ENCODE measurements at places on chromosomes 1 and 21. TPM values are rescaled to one million over a fixed set of nuclear protein-coding genes. Genes with fewer than 3 reads are reported as not detected.
A peak's percentile ranks its signal among the peaks of the same experiment; 100 is the strongest.

OR2G6 gene
- not detected for total RNA-seq

CELA3B gene
- total RNA-seq, result not detected

DNA sequence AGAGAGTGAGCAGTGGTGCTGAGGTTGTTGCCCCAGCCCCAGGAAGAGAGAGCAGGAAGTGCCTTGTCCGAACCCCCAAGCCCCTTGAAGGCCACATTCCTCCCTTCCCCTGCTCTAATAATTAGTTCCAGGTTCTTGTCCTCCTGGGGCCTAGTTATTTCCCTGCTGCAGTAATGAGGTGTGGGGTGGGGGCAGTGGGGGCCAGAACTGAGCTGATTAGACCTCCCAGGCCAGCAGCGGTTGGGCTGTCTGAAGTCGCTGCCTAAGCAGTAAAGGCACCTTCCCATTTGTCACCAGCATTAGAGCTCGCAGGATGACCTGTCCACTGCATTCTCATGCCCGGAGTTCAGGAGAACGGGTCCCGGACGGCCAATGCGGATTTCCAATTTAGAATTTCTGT is 186.5 kb upstream of the CSF3R start:
- no peak for DNase-seq

GRCh38 chr1:51673279-51673678 is 56.4 kb downstream of the OSBPL9 start:
- no peak for DNase-seq

GRCh38 chr1:20126806-20127440 is 7.6 kb upstream of the PLA2G2D start:
- no peak for DNase-seq

DNA sequence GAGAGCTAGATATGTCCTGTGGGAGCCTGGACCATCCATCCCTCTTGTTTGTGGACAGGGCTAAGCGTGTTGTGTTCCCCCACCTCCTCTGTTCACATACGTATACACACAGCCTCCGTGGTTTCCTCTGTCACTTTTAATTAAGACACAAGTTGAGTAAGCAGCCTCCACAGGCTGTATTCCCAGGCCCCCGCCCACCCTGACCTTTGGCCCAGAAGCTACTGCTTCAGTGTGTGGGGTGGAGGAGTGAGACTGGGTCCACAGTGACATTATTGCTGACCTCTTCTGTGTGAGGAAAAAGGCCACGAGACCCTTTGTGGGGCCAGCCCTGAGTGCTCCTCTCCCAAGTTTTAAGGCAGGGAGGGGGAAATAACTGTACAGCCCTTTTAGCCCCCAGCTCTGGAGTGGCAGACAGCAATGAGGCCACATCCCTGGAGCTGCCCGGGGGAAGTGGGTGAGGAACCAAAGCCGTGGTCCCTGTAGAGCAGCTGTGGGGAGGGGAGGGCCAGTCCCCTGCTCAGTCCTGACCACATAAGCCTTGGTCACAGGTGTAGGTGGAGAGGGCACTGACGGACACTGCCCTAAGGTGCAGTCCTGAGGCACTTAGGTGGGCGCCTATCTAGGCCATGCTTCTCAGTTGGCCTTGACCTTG is 4.4 kb downstream of the ELOVL1 start:
- DNase-seq, result no peak

GRCh38 chr1:154431586-154432373 is 26.6 kb downstream of the IL6R start:
- peak; percentile 86 for DNase-seq

GRCh38 chr1:183431840-183432547 is 13.8 kb upstream of the NMNAT2 start:
- no peak for DNase-seq

DNA sequence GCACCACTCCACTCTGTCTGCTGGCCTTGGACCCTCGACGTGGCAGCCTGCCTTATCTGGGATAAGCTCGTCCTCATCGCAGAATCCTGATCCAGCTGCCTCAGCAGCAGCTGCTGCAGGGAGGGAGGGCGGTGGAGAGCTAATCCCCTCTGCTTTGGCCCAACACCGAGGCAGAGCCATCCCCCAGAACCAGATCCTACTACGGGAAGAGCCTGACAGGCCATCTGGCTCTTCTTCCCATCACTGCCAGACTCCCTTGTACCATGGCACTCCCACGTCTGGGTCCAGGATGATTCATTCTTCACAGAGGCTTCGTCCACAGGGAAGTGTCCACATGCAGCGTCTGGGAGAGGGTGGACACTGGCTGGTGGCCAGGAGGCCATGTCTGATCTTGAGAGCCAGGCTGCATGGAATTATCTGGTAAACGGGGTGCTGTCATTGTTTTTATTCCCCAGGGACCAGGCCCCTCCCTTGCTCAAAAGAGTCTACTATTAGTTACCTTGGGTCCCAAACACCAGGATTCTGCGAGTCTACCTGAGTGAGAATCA is 14.6 kb upstream of the PKP1 start:
- no peak for DNase-seq

DNA sequence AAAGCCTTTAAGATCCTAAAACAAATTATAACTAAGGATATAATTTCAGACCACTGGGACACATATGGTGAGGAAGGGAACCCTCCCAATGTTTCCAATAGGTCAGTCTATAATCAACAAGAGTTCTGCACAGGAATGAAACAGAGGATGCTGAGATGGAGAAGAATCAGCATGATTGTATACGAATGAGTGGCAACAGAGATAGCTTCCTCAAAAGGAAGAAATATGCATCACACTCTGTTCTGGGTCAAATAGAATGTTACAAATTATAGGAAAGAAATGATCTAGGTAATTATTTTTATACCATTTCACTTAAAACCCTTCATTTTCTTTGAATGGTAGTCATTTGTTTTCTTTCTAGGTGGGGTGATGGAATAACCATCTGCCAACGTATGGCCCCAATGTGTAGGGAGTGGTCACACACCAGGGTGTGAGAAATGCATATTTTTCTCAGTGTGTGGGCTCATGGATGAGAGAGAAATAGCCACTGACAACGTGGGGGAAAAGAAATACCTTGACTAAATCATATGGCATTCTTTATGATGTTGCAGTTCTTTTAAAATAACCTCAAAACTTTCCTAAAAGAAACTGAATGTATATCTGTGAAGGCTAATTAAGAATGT is 104.6 kb upstream of the IVNS1ABP start:
- no peak for DNase-seq

DNA sequence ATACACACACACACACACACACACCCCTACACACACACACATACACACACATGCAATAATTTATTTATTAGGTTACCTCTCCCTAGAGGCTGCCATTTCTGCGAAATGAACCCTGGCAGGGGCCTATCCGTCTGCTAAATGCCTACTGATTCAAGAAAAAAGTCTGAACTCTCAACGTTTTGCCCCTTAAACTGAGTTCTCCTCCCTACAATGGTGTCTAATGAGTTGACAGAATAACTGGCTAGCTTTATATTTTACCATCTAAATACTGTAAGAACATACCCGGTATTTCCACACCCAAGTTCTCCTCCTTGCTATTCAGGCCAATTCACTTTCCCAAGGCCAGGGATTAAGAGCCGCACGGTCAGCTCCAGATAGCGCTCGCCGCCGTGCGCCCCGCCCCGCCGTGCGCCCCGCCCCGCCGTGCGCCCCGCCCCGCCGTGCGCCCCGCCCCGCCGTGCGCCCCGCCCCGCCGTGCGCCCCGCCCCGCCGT is 339 bp upstream of the RNPC3 start:
- DNase-seq, result peak; percentile 45

Data from lung microvascular endothelial cell (primary cell).